Uterus (tissue), 4 donors: ENCODE measurements at places on chromosomes 6 and 20. TPM values are rescaled to one million over a fixed set of nuclear protein-coding genes. Genes with fewer than 3 reads are reported as not detected.
A peak's percentile ranks its signal among the peaks of the same experiment; 100 is the strongest.

DNA sequence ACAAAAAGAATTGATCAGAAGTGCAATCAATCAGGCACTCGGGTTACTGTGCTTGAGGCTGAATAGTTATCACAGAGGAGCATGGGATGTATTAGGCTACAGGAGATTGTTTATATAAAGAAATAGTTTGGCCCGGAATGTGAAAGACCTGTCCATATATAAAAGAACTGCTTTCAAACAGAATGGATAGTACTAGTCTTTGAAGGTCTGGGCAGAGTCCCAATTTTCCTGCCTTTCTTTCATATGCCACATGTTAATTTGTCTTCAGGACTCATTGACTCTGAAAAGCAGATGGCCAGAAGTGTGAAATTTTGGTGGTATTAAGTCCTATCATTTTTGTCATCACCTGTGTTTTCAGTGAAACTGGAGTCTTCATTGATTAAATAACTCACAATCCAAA is 314.5 kb downstream of the EYA4 start:
- no peaks in the 10 kb centered on the region for H3K27me3 ChIP-seq
- H3K27ac ChIP-seq = no peak overlapping the region
- no peaks in the 10 kb centered on the region for H3K4me1 ChIP-seq
- no peak for DNase-seq
- no peaks in the 10 kb centered on the region for H3K36me3 ChIP-seq

- no peak overlapping the region for H3K4me3 ChIP-seq
- DNase-seq = no peak
- no peaks in the 10 kb centered on the region for H3K36me3 ChIP-seq
These were observed 256.3 kb downstream of the CD83 start for GRCh38 chr6:14373648-14374437.

- H3K36me3 ChIP-seq = no peaks in the 10 kb centered on the region
- peak overlapping the region; percentile 43 for H3K27ac ChIP-seq
- DNase-seq = no peak
- no peak overlapping the region for H3K4me3 ChIP-seq
- H3K27me3 ChIP-seq = no peaks in the 10 kb centered on the region
These were observed 49.9 kb upstream of the RANBP9 start for GRCh38 chr6:13761361-13762036.

- H3K4me3 ChIP-seq = no peak overlapping the region
- no peaks in the 10 kb centered on the region for H3K27me3 ChIP-seq
- DNase-seq = no peak
These were observed 94.5 kb upstream of the VSTM2L start for GRCh38 chr20:37808233-37809070.

GRCh38 chr6:132253906-132254305 is 147.4 kb downstream of the MOXD1 start:
- H3K36me3 ChIP-seq = no peaks in the 10 kb centered on the region
- no peak overlapping the region for H3K4me3 ChIP-seq
- no peaks in the 10 kb centered on the region for H3K27me3 ChIP-seq

GRCh38 chr6:3575701-3576100 is 118.9 kb upstream of the SLC22A23 start:
- H3K4me3 ChIP-seq = no peak overlapping the region
- no peak overlapping the region for H3K27ac ChIP-seq
- DNase-seq = no peak
- H3K27me3 ChIP-seq = no peaks in the 10 kb centered on the region

GRCh38 chr6:153059757-153060156 is 57.2 kb upstream of the MTRF1L start:
- H3K27ac ChIP-seq = no peak overlapping the region
- no peak overlapping the region for H3K4me3 ChIP-seq
- no peaks in the 10 kb centered on the region for H3K27me3 ChIP-seq
- no peaks in the 10 kb centered on the region for H3K36me3 ChIP-seq
- H3K4me1 ChIP-seq = no peaks in the 10 kb centered on the region

DNA sequence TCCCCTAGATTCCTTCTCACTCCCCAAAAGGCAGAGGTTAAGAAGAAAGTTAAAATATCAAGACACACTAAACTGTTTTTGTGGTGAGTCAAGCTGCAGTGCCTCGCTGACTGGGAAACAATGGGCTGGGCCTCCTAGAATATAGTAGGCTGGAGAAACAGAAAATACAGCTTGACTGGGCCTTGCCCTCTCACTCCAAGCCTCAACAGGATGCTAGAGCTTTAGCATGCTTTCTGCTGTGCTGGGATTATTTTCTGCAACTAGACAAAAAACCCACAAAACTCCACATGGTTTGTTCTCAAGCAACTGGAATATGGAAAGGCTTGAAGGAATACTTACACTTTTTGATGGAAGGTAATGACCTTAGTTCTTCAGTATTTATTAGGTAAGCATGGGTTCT is 27.9 kb downstream of the FOXO3 start:
- no peaks in the 10 kb centered on the region for H3K36me3 ChIP-seq
- DNase-seq = no peak
- peaks cover 67% of the 10 kb centered on the region for H3K4me1 ChIP-seq
- H3K27ac ChIP-seq = peak overlapping the region; percentile 86

DSP gene
- total RNA-seq = 10.8 TPM

GRCh38 chr6:150777736-150778135 is 87.8 kb upstream of the MTHFD1L start:
- H3K36me3 ChIP-seq = no peaks in the 10 kb centered on the region
- DNase-seq = no peak
- no peak overlapping the region for H3K4me3 ChIP-seq
- H3K27ac ChIP-seq = no peak overlapping the region
- H3K27me3 ChIP-seq = no peaks in the 10 kb centered on the region

PSORS1C1 gene
- 0.26 TPM for total RNA-seq

DNA sequence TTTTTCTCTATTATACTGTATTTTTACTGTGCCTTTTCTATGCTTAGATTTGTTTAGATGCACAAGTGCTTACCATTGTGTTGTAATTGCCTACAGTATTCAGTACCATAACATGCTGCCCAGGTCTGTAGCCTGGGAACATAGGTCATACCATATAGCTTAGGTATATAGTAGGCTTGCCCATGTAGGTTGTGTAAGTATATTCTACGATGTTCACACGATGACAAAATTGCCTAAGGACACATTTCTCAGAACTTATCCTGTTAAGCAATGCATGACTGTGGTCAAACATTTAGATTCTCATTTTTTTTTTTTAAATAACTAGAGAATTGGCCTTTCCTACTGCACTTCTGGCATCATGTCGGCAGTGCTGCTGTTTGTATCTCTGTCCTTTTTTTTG is 253.7 kb upstream of the SUPT3H start:
- H3K4me1 ChIP-seq = no peaks in the 10 kb centered on the region
- no peak overlapping the region for H3K27ac ChIP-seq
- H3K4me3 ChIP-seq = no peak overlapping the region
- H3K36me3 ChIP-seq = no peaks in the 10 kb centered on the region

SYCP2L gene
- under 0.01 TPM for total RNA-seq

GPSM3 gene
- total RNA-seq = 2.3 TPM

- H3K36me3 ChIP-seq = no peaks in the 10 kb centered on the region
- no peak overlapping the region for H3K4me3 ChIP-seq
- no peak for DNase-seq
- no peaks in the 10 kb centered on the region for H3K4me1 ChIP-seq
- peak overlapping the region; percentile 53 for H3K27ac ChIP-seq
These were observed 29.4 kb upstream of the CLIC5 start for GRCh38 chr6:46044881-46045617.

HLA-DRB1 gene
- 22.1 TPM for total RNA-seq

CDSN gene
- total RNA-seq = 0.28 TPM

DNA sequence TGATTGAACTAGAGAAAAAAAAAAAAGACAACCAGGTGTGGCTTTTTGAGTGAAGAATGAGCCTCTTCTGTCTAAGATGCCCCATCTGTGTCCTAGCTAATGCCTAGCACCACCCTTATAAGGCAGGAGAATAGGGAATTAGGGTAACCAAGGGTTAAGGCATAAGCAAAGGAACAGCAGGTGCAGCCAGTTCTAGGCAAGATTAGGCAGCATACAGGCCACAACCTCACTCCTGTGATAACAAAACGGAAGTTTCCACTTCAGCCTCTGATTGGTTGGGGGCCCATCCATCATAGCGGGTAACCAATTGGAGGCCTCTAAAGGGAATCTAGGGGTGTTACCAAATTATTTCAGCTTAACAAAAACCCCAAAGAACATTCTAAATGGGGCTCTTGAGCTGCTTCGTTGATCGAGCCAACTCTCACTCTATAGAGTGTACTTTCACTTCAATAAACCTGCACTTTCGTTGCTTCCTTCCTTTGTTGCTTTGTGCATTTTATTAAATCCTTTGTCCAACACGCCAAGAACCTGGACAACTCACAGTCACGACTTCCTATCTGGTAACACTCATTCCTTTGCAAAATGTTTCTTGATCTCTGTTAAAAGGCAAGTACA is 61.9 kb upstream of the TAGAP start:
- no peaks in the 10 kb centered on the region for H3K36me3 ChIP-seq
- H3K4me3 ChIP-seq = no peak overlapping the region
- H3K27ac ChIP-seq = no peak overlapping the region
- DNase-seq = peak; percentile 52

- no peak overlapping the region for H3K4me3 ChIP-seq
- H3K27ac ChIP-seq = no peak overlapping the region
- no peak for DNase-seq
- H3K36me3 ChIP-seq = no peaks in the 10 kb centered on the region
- H3K4me1 ChIP-seq = no peaks in the 10 kb centered on the region
These were observed 467.2 kb upstream of the ZNF337 start for GRCh38 chr20:26163890-26164289.

FAM217A gene
- not detected for total RNA-seq

GRCh38 chr6:118748311-118749062 is 97.1 kb upstream of the CEP85L start:
- no peak for DNase-seq
- H3K27ac ChIP-seq = no peak overlapping the region
- no peaks in the 10 kb centered on the region for H3K27me3 ChIP-seq

DNA sequence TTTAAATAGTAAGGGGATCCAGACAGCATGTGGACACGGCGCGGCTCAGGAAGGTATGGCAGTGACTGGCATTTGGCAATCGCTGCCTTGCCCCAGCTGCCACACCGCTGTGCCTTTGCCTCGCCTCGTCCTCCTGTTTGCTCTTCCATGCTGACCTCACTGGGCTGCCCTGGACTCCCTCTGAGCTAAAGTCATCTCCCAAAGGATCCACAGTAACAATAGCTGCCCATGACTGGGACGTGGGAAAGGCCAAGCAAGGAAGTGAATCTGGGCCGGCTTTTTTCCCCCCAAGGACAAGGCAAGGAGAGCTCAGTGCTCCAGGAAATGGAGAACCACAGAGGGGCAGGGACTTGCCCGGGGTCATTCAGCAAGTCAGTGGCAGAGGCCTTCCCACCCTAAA is 48.1 kb downstream of the JPH2 start:
- H3K36me3 ChIP-seq = no peaks in the 10 kb centered on the region
- peak overlapping the region; percentile 96 for H3K27ac ChIP-seq
- no peak overlapping the region for H3K4me3 ChIP-seq
- H3K27me3 ChIP-seq = no peaks in the 10 kb centered on the region
- H3K4me1 ChIP-seq = peaks cover 11% of the 10 kb centered on the region
- DNase-seq = no peak

- H3K27me3 ChIP-seq = no peaks in the 10 kb centered on the region
- no peak overlapping the region for H3K4me3 ChIP-seq
- H3K27ac ChIP-seq = no peak overlapping the region
- H3K36me3 ChIP-seq = no peaks in the 10 kb centered on the region
These were observed 132.4 kb downstream of the EYA2 start for GRCh38 chr20:47027042-47027441.

GRCh38 chr6:159250633-159251032 is 81.4 kb downstream of the FNDC1 start:
- no peaks in the 10 kb centered on the region for H3K4me1 ChIP-seq
- H3K36me3 ChIP-seq = no peaks in the 10 kb centered on the region
- peaks cover 4% of the 10 kb centered on the region for H3K27me3 ChIP-seq
- H3K4me3 ChIP-seq = no peak overlapping the region
- DNase-seq = no peak
- H3K27ac ChIP-seq = no peak overlapping the region

COL10A1 gene
- not detected for total RNA-seq

GRCh38 chr20:24963672-24964505 is 14.8 kb downstream of the CST7 start:
- H3K4me1 ChIP-seq = no peaks in the 10 kb centered on the region
- H3K36me3 ChIP-seq = no peaks in the 10 kb centered on the region
- no peak for DNase-seq
- no peak overlapping the region for H3K4me3 ChIP-seq
- no peaks in the 10 kb centered on the region for H3K27me3 ChIP-seq

- H3K27me3 ChIP-seq = no peaks in the 10 kb centered on the region
- no peaks in the 10 kb centered on the region for H3K36me3 ChIP-seq
- no peak overlapping the region for H3K4me3 ChIP-seq
- no peak overlapping the region for H3K27ac ChIP-seq
These were observed 193.0 kb upstream of the KCNK16 start for GRCh38 chr6:39515471-39515870.

DNA sequence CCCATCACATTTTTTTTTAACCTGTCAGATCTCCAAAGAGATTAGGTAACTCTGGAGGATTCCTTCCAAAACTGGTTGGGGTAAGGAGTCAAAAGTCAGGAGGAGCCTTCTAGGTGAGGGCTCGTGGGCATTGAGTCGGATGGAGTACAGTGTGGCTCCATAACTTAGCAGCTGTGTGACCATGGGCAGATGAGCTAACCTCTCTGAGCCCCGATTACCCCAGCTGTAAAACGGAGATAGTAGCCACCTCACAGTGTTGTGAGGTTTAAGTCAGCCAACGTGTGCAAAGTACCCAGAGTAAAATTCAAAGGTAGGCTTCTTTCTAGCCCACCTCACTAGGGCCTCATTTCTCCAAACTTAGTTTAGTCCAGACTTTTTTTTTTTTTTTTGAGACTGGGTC is 151.5 kb downstream of the CD24 start:
- no peaks in the 10 kb centered on the region for H3K4me1 ChIP-seq
- no peak overlapping the region for H3K27ac ChIP-seq
- H3K36me3 ChIP-seq = no peaks in the 10 kb centered on the region
- H3K4me3 ChIP-seq = no peak overlapping the region

GRCh38 chr6:157143171-157143889 is 180.0 kb downstream of the TMEM242 start:
- H3K36me3 ChIP-seq = no peaks in the 10 kb centered on the region
- no peak overlapping the region for H3K4me3 ChIP-seq
- peak overlapping the region; percentile 64 for H3K27ac ChIP-seq
